Fibroblast of skin of left biceps (primary cell): ENCODE measurements at places on chromosomes 11 and 22.

DNA sequence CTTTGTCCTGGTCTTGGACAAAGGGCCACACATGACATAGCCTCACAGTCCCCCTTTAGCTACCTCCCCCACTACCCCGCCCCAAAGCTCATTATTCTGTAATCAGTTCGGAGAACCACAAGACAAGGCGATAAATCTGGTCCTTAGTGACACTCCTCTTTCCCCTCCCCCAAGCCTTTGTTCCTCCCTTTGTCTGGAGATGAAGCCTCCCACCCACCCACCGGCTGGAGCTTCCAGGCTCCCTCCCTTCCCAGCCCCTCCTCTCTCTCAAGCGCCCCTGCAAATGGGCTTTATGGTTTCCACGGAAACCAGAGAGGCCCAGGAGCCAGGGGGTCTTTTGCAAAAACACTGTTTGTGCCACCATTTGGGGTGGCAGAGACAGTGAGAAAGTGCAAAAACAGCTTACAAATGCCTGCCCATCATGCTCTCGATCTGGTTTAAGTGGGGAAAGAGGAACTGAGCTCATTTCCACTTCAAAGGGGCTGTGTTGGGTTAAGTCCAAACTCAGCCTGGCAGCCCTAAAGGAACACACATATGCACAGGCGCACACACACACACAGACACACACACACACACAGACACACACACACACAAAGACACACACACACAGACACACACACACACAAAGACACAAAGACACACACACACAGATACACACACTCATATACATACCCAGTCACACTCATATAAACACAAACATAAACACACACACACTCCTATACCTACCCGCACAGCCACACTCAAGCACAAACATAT, 23.5 kb downstream of the APLNR start:
- no peak for DNase-seq

DNA sequence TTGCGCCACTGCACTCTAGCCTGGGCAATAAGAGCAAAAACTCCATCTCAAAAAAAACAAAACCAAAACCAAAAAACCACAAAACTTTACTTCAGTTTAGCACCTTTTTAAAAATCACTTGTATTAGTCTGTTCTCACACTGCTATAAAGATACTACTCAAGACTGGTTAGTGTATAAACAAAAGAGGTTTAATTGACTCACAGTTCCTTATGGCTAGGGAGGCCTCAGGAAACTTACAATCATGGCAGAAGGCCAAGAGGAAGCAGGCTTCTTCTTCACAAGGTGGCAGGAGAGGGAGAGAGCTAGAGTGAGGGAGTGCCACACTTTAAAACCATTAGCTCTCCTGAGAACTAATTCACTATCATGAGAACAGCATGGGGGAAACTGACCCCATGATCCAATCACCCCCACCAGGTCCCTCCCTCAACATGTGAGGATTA, 261.3 kb downstream of the TMEM135 start:
- DNase-seq: no peak

GRCh38 chr11:75189911-75190310, 39.0 kb downstream of the SLCO2B1 start:
- no peak for DNase-seq

GRCh38 chr11:13140028-13140870, 131.1 kb downstream of the RASSF10 start:
- DNase-seq: no peak

DNA sequence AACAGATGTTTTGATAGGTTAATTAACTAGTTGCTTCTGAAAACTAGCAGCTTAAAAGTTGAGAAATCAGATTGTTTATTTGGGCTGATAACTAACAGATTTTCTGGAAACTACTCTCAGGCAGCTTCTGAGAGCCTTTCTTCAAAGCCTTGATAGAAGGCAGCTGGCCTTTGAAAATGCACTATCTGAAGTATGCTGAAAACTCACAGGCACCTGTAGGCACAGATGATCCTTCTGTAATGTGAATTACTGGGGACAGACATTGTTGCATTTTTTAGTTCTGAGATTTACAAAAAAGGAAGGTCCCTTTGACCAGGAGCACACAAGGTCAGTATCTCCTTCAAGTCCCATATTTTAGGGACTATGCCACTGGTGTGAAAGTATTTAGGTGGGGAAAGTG, 460.8 kb upstream of the CNTN5 start:
- DNase-seq: no peak

GRCh38 chr11:79362821-79363220, 78.0 kb downstream of the TENM4 start:
- no peak for DNase-seq

GRCh38 chr11:94449437-94449836, 44.2 kb downstream of the MRE11 start:
- no peak for DNase-seq
